Ascending aorta (tissue), 2 donors: ENCODE measurements at places on chromosomes 5 and 9.

- DNase-seq: no peak
- H3K4me3 ChIP-seq: no peak overlapping the region
- no peaks in the 10 kb centered on the region for H3K4me1 ChIP-seq
- no peak overlapping the region for H3K27ac ChIP-seq
Measured at GRCh38 chr5:175517824-175518450, 39.6 kb downstream of the SFXN1 start.

DNA sequence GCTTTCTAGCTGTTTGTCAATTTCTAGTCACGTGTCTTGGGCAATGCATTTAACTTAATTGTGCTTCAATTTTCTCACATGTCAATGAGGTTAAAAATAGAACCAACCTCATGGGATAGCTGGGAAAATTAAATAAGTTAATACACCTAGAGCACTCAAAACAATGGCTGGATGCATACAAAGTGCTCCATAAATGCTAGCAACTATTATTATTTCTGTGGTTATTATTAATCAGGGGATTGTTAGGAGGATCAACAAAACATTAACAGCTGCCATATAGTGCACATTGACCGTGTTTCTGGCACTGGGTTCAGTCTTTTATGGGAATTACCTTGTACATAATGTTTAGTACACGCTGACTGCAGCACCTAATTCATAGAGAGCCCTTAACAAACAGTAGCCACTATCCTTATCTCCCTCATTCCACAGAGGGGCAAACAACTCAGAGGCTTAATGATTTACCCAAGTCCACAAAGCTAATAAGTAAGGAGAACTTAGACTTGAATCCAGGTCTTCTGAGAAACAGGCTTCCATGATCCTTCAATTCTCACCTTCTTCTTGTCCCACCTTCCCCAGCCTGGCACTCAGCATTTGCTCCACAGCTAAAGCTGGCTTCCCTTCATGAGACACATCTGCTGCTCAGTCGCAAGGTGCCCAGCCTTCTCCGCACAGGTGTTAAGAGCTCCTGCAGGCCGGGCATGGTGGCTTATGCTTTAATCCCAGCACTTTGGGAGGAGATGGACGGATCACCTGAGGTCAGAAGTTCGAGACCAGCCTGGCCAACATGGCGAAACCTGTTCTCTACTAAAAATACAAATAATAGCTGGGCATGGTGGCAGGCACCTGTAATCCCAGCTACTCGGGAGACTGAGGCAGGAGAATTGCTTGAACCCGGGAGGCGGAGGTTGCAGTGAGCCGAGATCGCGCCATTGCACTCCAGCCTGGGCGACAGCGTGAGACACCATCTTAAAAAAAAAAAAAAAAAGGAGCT lies 137.4 kb upstream of the ABCA1 start:
- DNase-seq: no peak
- H3K27me3 ChIP-seq: no peaks in the 10 kb centered on the region
- H3K36me3 ChIP-seq: no peaks in the 10 kb centered on the region
- H3K4me3 ChIP-seq: no peak overlapping the region

DNA sequence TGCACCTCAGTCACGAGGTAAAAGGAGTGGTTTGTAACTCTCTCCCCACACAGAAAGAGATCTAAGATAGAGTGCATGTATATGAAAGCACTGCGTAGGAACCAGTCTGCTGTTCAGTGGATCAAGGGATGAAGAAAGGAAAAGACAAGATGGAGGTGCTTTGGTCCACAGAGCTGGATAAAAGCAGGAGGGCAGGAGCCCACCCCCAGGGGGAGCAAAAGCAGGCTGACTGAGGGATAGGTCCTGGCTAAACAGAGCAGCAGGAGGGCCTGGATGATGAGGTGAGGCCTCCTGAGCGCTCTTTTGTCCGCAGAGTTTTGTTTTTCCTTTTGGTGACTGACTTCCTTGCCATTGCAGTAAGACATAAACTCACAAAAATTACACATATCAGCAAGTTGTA lies 293.5 kb upstream of the C9orf72 start:
- H3K4me3 ChIP-seq: no peak overlapping the region
- H3K27me3 ChIP-seq: no peaks in the 10 kb centered on the region
- H3K4me1 ChIP-seq: no peaks in the 10 kb centered on the region

DNA sequence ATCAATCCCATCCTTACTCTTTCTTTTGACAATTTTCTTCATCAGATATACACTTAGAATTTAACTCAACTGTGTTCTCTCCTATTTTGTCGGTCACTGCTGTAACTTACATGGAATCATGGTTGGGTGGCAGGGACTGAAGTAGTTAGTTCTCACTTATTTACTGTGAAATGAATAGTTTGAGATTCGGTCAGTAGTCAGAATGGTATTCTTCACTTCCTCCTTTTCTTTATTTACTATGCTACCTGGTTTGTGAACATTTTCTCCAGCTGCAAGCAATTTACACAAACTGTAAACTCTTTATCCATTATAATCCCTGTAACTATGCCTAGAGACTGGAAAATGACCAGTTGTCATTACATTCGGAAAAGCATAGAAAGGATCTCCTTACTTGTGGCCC lies 41.5 kb upstream of the GDNF start:
- H3K27me3 ChIP-seq: no peaks in the 10 kb centered on the region
- DNase-seq: no peak
- H3K4me3 ChIP-seq: no peak overlapping the region
- no peak overlapping the region for H3K27ac ChIP-seq
- H3K36me3 ChIP-seq: no peaks in the 10 kb centered on the region

DNA sequence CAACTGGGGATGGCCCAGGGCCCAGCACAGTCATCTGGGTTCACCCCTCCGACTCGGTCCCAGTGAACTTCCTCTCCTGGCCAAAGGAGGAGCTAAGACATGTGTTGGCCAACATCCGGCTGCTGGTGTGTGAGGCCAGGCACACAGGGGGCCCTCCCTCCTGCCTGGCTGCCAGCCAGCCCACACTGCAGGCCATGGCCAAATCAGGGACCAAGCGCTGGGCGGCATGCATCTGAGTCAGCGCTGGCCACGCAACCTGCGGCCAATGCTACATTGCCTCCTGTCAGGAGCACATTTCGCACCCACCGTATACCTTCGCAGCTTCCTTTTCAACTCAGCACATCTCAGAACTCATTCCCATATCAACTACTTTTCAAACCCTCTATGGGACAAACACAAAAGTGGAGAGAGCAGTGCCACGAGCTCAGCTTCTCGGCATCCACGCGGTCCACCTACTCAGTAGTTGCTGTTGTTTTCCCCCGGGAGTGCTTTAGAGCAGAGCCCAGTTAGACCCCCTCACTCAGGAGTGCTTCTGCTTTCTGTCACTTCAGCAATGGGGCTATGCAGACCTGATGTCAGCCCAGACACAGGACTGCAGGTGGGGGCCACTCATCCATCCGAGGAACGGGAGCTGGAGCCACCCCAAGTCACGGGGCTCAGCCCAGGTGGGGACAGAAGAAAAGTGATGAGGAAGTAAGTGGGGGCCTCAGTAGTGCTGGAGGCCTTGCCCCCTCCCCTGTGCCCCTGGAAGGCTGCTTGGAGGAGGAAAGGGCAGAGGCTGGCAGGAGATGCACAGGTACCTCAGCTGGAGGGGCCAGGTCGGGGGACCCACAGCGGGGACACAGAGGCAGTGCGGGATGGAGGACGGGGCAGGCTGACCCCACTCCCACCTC lies 13.9 kb downstream of the NINJ1 start:
- no peak overlapping the region for H3K4me3 ChIP-seq
- DNase-seq: peak; percentile 90
- peaks cover 37% of the 10 kb centered on the region for H3K36me3 ChIP-seq
- H3K4me1 ChIP-seq: no peaks in the 10 kb centered on the region

- no peaks in the 10 kb centered on the region for H3K27me3 ChIP-seq
- no peak overlapping the region for H3K27ac ChIP-seq
- H3K36me3 ChIP-seq: no peaks in the 10 kb centered on the region
- no peaks in the 10 kb centered on the region for H3K4me1 ChIP-seq
- no peak for DNase-seq
Measured at GRCh38 chr9:34151398-34151797, 24.9 kb upstream of the DCAF12 start.

DNA sequence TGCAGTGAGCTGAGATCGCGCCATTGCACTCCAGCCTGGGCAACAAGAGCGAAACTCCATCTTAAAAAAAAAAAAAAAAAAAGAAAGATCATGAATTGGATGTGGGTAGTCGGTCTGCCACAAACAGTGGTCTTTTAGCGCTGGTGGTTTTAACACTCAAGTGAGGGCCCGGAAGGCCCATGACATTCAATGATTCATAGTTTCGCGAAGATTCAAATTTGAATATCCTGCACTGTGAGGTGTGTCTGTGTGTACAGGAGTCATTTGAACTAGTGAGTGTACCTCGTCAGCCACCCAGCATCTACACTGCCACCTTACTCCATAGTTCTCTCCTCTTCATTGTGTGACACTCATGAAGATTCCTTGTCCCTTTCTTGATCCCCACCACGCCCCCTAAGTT lies 41.3 kb downstream of the CFAP77 start:
- H3K4me3 ChIP-seq: no peak overlapping the region
- H3K36me3 ChIP-seq: no peaks in the 10 kb centered on the region
- no peak overlapping the region for H3K27ac ChIP-seq

GRCh38 chr9:136020206-136020605 lies 59.0 kb upstream of the UBAC1 start:
- peak; percentile 53 for DNase-seq
- no peaks in the 10 kb centered on the region for H3K27me3 ChIP-seq
- H3K4me3 ChIP-seq: no peak overlapping the region
- H3K36me3 ChIP-seq: peaks cover 12% of the 10 kb centered on the region
- H3K4me1 ChIP-seq: peaks cover 10% of the 10 kb centered on the region

DNA sequence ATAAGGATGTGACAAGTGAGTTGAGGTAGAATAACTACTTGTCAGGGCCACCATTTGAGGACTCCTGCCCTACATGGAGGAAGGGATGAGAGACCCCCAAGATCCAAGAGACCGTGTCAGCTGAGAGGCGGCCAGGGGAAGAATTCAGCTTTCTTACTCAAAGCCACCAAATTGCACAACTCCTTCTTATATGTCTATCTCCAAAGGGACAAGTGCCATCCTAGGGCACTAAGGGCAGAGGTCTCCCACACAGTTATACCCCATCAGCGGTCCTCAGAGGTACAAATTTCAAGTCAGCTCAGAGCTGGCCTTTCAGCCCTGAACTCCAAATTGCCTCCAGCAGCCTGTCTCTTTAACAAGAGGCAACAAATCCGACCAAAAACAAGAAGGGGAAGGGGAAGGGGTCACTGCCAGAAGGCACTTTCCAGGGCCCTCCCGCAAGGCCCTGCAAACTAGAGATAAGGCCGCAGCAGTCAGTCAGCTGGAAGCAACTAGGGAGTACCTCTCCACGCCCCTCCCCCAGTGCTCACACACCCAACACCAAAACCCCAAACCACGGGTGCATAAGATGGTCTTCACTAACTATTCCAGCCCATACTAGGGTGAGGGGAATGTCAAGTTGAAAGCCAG lies 6.1 kb upstream of the STOML2 start:
- H3K4me3 ChIP-seq: no peak overlapping the region
- H3K36me3 ChIP-seq: peaks cover 45% of the 10 kb centered on the region
- peak overlapping the region; percentile 99 for H3K27ac ChIP-seq
- DNase-seq: no peak
- H3K4me1 ChIP-seq: peaks cover 31% of the 10 kb centered on the region

DNA sequence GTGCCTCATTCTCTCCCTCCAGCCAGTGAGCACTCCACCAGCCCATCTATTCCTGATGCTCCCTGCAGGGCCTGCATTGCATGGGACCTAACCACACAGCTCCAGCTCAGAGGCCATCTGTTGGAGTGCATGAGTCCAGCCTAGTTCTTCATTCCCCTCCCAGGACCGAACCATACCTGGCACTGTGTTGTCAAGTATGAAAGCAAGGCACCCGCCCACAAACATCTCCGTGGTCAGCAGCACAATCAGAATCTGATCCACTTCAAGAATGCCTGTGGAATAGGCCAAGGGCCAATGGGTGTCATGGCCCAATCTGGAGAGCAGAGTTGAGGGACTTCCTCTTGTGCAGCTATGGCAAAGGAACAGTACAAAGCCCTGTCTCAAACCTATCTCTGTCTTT lies 5.9 kb downstream of the SLC23A1 start:
- no peak overlapping the region for H3K27ac ChIP-seq
- H3K27me3 ChIP-seq: no peaks in the 10 kb centered on the region
- no peak overlapping the region for H3K4me3 ChIP-seq
- no peaks in the 10 kb centered on the region for H3K4me1 ChIP-seq
- H3K36me3 ChIP-seq: peaks cover 2% of the 10 kb centered on the region

DNA sequence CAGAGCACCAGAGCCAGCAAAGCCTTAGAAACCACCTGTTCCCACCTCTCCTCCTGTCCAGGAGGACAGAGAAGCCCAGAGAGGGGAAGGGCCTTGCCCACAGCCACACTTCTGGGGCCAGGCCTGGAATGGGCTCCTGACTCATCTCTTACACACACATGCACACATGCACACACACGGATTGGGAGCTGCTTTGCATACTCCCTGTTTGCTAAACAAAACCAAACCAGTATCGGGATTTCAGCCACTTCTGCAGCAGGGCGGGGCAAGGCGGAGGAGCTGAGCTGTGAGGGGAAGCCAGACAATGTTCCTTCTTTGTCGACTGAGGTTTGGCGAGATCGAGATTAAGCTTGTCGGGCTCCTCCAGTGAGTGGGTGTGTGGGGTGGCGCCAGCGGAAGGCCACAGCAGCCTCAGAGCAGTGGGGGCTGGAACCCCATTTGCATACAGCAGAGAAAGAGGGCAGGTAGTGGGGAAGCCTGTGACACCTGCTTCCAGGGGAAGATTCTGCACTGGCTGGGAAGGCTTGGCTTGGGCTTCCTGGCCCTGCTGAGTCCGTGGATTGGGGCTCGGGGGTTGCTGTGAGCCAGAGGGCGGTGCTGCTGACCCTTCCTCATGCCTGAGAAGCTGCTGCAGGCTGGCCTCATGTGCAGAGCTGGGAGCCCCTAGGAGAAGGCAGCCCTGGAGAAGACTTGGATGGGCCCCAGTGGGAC lies 16.1 kb downstream of the GFI1B start:
- H3K27me3 ChIP-seq: no peaks in the 10 kb centered on the region
- H3K36me3 ChIP-seq: no peaks in the 10 kb centered on the region

DNA sequence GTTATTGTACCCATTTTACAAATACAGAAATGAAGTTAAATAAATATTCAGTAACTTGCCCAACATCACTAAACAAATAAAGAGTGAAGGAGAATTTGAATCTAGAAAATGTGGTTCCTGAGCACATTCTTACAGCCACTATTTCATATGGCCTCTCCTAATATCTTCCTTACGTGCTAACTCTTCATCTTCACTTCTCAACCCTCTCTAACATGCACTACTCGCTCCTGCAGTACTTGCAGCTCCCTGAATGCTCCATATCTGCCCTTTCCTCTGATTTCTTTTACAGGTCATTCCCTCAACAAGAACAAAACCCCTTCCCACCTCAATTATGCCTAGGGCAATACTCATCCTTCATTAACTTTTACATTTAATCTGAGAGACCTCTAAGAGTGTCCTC lies 711.5 kb downstream of the CETN3 start:
- no peak overlapping the region for H3K4me3 ChIP-seq
- H3K27me3 ChIP-seq: no peaks in the 10 kb centered on the region
- H3K4me1 ChIP-seq: no peaks in the 10 kb centered on the region
- no peak for DNase-seq

DNA sequence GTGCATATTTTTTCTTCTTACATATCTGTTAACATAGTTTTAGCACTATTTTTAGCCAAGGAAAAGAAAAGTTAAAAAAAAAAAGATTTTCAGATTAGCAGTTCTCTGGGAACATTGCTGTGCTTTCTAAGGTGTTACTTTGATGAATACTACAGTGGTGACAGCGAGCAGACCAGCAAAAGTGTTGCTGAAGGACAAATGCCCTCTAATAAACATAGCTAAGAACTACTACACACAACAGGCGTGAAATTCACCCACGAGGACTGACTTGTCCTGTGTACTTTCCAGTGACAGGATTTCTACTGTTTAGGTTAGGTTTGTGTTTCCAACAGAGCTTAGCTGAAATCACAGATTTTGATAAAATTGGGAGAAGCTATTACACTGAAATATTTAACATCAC lies 153.8 kb downstream of the HCN1 start:
- H3K27me3 ChIP-seq: no peaks in the 10 kb centered on the region
- H3K27ac ChIP-seq: no peak overlapping the region
- no peaks in the 10 kb centered on the region for H3K36me3 ChIP-seq
- DNase-seq: no peak
